ENCODE measurements at places on chromosomes 3 and 15.

GRCh38 chr3:156716105-156716862 lies 41.9 kb downstream of the TIPARP start:
- DNase-seq = no peak

DNA sequence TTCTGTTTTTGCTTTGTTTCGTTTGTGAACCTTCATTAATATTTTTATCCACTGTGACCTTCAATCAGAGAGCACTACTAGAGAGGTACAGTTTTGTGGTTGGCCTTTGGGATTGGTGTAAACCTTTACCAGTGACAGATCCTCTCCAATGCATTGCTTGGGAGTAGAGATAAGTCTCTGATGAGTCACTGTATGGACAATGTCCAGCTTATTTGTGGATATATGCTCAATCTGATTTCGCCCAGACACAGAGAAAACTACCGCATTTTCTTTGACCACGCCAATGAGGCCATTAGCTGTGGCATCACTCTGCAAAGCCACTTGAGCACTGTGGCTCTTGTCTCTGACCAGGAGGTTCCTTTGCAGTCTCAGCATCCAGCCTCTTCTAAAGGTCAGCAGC lies 964.7 kb downstream of the TUSC7 start:
- no peak for DNase-seq

DNA sequence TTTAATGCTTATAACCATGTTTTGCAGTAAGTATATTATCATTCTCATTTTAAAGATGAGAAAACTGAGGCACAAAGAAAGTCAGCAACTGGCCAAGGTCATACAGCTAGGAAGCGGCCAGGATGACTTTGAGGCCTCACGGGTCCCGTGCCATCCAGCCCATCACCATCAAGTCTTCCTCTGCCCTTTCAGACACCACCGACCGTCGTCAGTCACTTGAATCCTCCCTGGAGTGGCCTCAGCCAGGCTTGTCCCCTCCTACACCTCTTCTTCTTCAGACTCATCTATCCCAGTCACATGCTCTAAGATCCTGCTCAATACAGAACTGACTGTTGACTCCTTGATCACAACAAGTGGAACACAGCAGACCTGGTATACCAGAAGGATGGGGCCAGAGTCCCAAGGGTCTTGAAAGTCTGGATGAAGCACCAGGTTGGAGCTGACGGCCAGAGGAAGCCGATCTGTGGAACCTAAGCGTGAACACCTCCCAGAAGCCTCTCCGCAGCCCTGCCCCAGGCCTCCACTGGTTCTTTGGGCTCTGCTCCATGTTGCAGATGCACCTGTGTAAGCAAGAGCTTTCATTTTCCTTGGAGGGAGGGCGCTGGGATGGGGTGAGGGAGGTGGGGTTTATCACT lies 22.1 kb downstream of the ITGA11 start:
- no peak for DNase-seq

- peak; percentile 63 for DNase-seq
These were observed 125.9 kb upstream of the PLXND1 start for GRCh38 chr3:129732200-129732876.

- DNase-seq = no peak
These were observed 396.4 kb downstream of the EDEM1 start for GRCh38 chr3:5583920-5584319.

GRCh38 chr15:60745469-60746061 lies 266.6 kb upstream of the ICE2 start:
- no peak for DNase-seq

- DNase-seq = no peak
These were observed 37.7 kb upstream of the FGD5 start for GRCh38 chr3:14780927-14781507.

DNA sequence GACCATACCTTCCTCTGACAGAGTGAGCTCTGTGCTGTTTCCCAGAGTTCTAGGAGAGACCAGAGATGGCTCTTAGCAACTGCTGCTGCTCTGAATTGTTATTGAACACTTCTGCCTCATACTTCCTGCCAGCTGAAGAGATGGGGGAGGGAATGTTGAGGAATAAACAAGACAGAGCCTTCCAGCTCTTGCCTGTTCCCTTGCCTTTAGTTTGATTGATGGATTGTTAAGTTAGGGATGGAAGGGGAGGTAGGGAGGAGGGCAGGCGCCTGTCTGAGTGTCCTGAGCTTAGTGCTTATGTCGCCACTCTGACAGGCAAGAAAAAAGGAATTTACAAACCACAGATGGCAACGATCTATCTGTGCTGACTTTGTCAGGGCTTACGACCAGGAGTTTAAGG lies 42.8 kb downstream of the ZNF609 start:
- peak; percentile 63 for DNase-seq

DNA sequence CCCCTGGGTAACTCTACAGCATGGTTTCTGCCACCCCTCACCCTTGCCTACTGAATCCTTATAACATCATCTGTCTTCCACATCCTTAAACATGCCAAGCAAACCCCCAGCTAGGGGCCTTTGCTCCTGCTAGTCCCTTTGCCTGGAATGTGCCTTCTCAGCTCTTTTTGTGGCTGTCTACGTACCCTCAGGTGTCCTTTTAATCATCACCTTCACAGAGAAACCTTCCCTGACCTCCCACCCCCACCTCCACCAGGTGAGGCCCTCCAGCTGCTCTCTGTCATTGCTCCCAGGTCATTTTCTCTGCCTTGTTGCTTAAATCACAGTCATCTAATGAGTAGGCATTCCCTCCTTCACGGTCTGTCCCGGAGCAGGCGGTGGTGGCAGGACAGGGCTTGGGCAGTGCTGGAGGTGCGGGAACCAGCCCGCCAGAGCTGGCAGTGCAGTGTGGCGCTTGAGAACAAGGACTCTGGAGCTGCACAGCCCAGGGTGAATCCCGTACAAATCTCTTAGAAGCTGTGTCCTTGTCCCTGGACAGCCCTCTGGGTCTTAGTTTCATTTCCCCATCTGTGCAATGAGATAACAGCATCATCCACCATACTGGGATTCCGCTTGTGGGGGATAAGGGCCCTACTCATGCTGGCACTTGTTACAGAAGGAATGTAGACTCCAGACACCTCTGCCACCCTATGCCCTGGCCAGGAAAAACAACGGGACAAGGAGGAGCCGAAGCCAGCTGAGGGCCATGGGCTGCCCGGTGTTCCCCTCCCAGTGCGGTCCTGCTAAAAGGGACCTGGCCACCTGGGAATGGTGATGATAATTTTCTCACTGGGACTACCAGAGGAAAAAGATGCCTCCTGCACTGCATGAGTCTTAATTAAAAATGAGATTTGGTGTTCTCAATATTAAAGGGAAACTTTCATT lies 52.1 kb upstream of the IQSEC1 start:
- no peak for DNase-seq

DNA sequence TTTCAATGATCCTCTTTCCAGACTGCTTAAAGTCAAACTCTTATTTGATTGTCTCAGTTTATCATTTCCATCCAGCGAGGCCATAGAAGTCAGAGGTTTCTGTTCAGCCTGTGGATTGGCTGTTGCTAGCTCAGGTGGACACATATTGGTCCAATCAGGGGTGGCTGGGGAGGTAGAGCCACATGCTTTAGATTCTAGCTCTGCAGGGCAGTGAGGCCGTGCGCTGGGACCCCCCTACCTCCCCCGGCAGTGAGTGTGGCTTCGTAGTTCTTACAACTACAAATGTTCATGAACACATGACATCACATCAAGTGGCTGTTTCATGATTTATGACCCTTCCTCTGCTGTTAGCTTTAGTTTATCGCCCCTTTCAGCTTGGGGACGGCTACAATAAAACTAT lies 18.0 kb downstream of the APOD start:
- no peak for DNase-seq

GRCh38 chr3:124043023-124043422 lies 51.1 kb upstream of the ROPN1 start:
- no peak for DNase-seq

GRCh38 chr15:90126596-90127435 lies 24.5 kb upstream of the IDH2 start:
- DNase-seq = no peak

DNA sequence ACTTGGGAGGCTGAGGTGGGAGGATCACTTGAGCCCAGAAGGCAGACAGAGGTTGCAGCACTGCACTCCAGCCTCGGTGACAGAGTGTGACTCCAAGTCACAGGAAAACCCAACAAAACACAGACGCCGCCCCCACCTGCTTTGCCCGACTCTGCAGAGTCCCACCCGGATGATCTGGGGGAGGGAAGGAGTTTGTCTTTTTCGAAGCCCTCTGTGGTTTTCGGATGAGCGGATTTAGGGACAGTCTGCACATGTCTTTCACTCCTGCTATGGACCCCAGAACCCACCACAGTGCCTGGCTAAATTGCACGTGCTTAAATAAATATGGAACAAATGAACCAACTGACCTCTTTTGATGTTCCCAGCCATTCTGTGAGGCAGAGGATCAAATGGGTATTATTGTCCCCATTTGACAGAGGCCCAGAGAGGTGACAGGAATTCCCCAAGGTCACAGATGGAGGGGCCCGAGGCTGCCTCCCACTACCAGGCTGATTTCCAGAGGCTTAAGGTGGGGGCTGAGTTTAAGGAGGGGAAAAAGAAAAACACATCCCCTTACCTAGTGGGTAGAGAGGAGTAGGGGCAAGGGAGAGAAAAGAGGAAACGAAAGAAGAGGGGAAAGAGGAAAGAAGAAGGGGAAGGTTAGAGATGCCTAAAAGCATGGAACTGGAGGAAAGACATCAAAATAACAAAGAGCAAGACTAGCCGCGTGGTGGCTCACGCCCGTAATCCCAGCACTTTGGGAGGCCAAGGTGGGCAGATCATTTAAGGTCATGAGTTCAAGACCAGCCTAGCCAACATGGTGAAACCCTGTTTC lies 59.4 kb upstream of the TFRC start:
- no peak for DNase-seq

GRCh38 chr3:126545544-126545943 lies 13.2 kb downstream of the C3orf22 start:
- no peak for DNase-seq

DNA sequence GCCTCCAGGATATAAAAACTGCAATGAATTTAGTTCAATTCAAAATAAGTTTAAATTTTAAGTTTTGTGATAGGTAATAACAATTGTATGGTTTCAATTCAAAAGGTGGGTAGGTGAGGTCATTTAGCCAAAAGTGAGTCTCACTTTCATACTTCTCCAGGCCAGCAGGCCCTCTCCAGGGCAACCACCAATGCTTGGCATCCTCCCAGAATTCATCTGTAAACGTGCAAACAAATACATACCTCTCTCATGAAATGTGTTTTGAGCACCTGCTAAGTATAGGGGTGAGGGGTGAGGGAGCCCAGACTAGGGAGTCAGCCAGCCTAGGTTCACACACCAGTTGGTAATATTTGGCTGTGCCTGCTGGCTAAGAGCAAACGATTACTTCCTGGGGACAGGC lies 22.0 kb upstream of the RBSN start:
- DNase-seq = no peak

GRCh38 chr3:180058238-180058637 lies 21.5 kb upstream of the PEX5L start:
- no peak for DNase-seq

- DNase-seq = no peak
These were observed 54.2 kb downstream of the ITGA11 start for GRCh38 chr15:68377766-68378165.

DNA sequence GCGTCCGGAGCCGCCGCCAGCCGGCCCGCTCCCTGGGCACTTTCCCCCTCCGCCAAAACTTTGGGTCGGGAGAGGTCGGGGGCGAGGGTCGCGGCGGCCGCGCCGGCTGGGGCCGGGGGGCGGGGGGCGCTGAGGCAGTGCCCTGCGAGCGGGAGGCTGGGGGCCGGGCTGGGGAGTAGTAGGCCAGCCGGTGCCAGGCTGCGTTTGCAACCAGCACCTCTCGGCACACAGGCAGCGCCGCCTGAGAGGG lies 452 bp downstream of the BBX start:
- DNase-seq = peak; percentile 63

- no peak for DNase-seq
These were observed 40.3 kb upstream of the TBC1D5 start for GRCh38 chr3:17782751-17783150.

- no peak for DNase-seq
These were observed 10.4 kb downstream of the PLCB2 start for GRCh38 chr15:40297356-40297755.

DNA sequence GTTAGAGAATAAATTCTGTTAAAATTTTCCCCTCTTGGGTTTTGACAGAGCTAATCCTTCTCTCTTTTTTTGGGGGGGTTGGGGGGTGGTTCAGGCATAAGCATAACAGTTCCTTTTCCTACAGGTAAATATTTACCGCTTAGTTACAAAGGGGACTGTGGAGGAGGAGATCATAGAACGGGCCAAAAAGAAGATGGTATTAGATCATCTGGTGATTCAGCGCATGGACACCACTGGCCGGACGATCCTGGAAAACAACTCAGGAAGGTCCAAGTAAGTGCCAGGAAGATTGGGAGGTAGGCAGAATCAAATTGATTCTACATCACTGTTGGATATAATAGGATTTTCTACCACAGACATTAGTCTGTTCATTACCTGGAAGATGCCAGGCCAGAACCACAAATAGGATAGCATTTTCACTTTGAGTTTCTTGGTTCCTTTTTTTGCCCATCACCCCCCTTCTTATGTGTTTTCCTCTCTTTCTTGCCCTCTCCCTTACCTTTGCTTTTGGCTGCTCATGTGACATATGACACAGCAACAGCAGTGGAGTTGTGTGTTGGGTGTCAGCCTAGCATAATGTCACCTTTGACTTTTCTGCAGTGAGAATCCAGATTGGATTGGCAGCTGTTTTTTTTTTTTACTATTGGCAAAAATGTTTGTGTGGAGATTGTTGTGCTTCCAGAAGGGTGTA lies 79.0 kb downstream of the CHD2 start:
- no peak for DNase-seq

DNA sequence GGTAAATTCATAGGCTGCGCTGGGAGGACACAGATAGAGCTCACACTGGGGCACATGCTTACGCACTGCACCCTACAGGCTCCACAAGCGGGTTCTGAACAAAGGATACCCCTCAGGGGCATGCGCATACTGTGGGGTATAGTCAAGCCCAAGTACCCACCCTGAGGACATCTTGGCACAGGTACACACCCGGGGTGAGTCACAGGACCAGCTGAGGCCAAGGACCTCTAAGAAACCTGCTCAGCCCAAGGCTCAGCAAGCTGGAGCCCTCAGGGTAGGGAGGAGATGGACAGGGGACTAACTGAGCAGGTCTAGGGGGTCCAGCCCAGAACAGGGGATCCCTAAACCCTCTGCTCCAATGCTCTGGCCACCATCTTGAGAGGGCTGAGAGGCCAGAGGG lies 3.3 kb downstream of the SHISA5 start:
- no peak for DNase-seq

- DNase-seq = no peak
These were observed 210.3 kb upstream of the TPM1 start for GRCh38 chr15:62832231-62832630.

- no peak for DNase-seq
These were observed 3.3 kb downstream of the C15orf61 start for GRCh38 chr15:67524235-67524634.

- no peak for DNase-seq
These were observed 2.9 kb downstream of the GTF2E1 start for GRCh38 chr3:120745466-120745865.

- DNase-seq = peak; percentile 91
These were observed 29.5 kb downstream of the AGTR1 start for GRCh38 chr3:148727231-148727630.

DNA sequence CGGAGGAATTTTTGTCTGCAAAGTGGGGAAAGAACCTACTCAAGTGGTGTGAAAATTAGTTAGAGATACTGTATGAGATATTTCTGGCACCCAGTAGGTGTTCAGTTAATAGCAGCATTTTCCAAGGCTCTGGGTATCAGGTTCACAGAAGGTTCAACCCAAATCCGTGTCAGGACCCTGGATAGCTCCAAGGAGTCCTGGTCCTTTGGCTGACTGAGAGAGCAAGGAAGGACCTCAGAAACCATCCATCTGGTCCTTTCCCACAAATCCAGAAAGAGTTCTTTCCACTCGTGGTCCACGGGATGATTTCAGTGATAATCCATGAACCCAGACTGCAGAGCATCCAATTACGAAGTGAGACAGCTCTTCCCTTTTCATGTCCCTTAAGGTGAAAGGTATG lies 51.4 kb downstream of the SLC6A11 start:
- DNase-seq = no peak

All from globus pallidus (tissue), 1 donor.